Astrocyte of the hippocampus (primary cell): ENCODE measurements at places on chromosomes 4 and X.

DNA sequence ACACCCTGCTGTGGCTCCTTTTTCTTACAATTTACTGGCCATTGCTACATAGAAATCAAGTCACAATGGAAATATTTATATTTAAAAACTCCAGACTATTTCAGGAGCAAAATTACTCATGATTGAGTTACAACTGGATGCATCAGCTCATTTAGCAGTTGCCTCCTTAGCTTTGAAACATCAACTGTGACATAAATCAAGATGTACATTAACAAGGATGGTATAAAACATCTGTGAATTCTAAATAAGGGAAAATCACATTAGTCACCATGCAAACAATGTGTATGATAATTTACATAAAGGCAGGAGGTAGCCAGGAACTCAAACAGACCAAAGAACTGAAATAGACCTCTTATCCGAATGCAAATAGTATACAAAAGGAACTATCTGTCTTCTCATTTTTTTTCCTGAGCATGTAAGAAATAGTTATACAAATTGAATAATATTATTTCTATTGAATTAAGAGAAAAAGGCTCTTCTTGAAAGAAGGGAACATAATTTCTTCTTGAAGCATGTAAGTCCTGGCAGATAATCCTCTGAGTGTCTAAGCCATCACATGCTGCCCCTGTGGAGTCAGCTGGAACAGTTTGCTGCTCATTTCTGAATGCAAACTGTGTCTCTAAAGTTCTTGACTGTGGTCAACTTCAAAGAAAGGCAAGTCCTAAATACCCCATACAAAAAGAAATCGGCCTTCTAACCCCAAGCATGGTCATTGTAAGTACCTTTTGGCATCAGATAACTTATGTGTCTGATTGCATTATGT lies 151.2 kb downstream of the NAA11 start:
- no peak for DNase-seq

GRCh38 chr4:40255393-40256281 lies 58.8 kb downstream of the RHOH start:
- peak; percentile 94 for DNase-seq

DNA sequence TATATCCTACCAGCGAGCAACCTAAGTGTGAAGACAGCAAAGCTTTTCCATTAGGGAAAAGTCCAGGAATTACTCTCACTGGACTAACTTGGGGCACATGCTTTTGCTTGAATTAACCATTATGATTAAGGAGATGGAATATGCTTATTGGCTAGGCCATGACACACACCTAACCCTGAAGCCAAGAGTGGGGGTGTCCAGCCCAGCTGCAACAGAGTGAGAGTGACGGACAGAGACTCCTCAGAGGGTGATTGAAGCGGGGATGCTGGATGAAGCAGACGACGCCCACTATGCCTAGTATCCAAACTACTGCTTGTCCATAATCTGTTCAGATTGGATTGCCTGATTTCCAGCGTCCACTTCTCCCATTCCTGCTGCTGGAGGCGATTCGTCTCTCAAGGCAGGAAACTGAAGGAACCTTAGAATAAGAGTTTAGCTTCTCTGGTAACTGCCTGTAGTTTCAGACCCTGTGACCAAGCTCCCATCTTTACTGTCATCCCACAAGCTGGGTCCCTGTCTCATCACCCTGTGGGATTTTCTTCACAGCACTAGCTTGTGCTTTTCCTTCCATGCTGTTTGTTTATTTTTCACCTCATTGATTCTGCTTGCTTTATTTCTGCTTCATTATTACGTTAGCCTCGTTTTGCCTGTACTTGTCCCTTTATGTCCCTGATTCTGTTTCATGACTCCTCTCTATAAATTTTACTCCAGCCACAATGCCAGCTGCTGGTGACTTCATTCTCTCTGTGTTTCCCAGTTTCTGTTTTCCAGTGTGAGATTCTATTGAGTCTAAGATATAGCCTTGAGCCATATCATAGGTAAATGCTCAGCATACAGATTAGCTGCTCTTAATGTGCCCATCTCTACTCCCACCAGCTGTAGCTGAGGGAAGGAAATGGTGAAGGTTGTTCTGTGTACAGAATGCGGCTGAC lies 19.0 kb downstream of the FAM47E start:
- DNase-seq = no peak

DNA sequence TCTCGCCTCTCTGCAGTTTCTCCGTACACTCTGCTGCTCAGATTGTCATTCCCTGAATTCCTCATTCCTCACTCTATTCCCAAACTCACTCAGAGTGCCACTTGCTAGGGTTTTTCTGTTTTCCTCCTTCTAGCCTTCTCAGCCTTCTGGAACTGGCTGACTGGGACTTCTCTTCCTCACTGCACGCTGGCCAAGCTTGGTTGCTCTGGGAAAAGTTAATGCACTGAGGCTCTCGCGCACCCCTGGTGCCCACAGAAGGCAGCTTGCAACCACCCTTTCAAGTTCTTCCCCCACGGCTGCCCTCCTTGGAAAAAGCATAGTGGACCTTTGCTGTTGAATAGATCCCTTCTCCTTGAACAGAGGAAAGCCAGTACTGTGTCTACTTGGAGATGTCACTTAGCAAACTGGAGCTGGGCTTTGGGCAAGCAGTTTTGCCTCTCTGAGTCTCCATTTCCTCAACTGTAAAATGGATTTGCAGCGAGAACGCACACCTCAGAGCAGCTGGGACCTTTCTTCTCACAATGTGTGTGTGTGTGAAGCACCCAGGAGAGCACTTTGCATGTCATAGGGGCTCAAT lies 6.0 kb upstream of the CCKAR start:
- no peak for DNase-seq

- DNase-seq = peak; percentile 67
These were observed 92.7 kb downstream of the CBLL2 start for GRCh38 chrX:22365460-22365859.

GRCh38 chr4:10109995-10110670 lies 6.5 kb downstream of the WDR1 start:
- DNase-seq = no peak

DNA sequence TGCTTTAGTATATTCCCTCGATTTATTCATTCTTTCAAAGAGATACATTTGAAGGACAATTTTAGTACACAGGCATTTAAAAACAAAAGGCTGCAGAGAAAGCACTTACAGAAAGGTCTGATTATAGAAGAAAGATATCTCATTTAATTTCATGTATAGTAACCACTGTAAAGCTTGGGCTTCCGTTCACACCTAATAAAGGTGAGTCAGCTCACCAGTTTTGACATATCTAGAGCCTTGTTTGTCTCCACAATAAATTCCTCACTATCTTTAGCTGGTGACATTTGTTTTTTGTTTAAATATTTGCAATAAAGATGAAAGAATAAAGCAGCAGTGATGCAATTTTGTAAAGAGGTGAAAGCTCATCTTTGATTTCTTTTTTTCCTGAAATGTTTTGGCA lies 1.1 kb upstream of the EPHA5 start:
- no peak for DNase-seq

GRCh38 chr4:113880240-113881028 lies 99.0 kb downstream of the ARSJ start:
- DNase-seq = no peak
